ENCODE measurements at places on chromosomes 1 and 21. TPM values are rescaled to one million over a fixed set of nuclear protein-coding genes. Genes with fewer than 3 reads are reported as not detected.

GRCh38 chr21:42248783-42249597, 30.1 kb downstream of the ABCG1 start:
- no peak for DNase-seq
- H3K27me3 ChIP-seq: no peaks in the 10 kb centered on the region
- no peaks in the 10 kb centered on the region for H3K36me3 ChIP-seq
- H3K4me1 ChIP-seq: peaks cover 38% of the 10 kb centered on the region

- peaks cover 55% of the 10 kb centered on the region for H3K4me1 ChIP-seq
- DNase-seq: no peak
- peaks cover 43% of the 10 kb centered on the region for H3K36me3 ChIP-seq
Measured at GRCh38 chr1:39328586-39329121, 124.2 kb downstream of the MACF1 start.

- H3K27ac ChIP-seq: no peak overlapping the region
- H3K4me1 ChIP-seq: peaks cover 19% of the 10 kb centered on the region
- no peaks in the 10 kb centered on the region for H3K36me3 ChIP-seq
- no peaks in the 10 kb centered on the region for H3K27me3 ChIP-seq
Measured at GRCh38 chr1:227544067-227545050, 19.0 kb upstream of the ZNF678 start.

GRCh38 chr1:26986658-26987057, 6.8 kb upstream of the TRNP1 start:
- no peak overlapping the region for H3K27ac ChIP-seq
- no peaks in the 10 kb centered on the region for H3K4me1 ChIP-seq
- no peak overlapping the region for H3K4me3 ChIP-seq
- H3K36me3 ChIP-seq: no peaks in the 10 kb centered on the region

DNA sequence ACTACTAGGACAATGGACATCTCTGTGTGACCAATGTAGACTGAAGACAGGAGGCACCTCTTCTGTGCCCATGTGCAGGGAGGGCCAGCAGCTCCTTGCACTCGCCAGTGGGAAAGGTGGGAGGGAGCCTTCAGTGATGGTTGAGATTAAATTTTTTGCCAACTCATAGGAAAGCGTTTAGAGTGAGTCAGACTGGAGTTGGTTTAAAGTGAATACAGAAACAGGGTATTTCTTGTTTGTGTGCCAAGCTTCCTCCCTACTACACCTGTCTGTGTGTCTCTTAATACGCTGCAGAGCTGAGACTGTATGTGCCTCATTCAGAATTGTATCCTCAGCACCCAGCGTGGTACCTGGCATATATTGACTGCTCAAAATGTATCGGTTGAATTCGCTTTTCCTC, 13.5 kb upstream of the COL16A1 start:
- peaks cover 44% of the 10 kb centered on the region for H3K4me1 ChIP-seq
- no peak overlapping the region for H3K4me3 ChIP-seq
- DNase-seq: no peak

- H3K27ac ChIP-seq: no peak overlapping the region
- peaks cover 22% of the 10 kb centered on the region for H3K4me1 ChIP-seq
- H3K4me3 ChIP-seq: no peak overlapping the region
- H3K27me3 ChIP-seq: no peaks in the 10 kb centered on the region
Measured at GRCh38 chr1:41913014-41913413, 5.7 kb downstream of the HIVEP3 start.

- no peak overlapping the region for H3K4me3 ChIP-seq
- DNase-seq: no peak
- H3K36me3 ChIP-seq: no peaks in the 10 kb centered on the region
- H3K27me3 ChIP-seq: no peaks in the 10 kb centered on the region
- H3K27ac ChIP-seq: no peak overlapping the region
- peaks cover 4% of the 10 kb centered on the region for H3K4me1 ChIP-seq
Measured at GRCh38 chr1:151867321-151867720, 13.8 kb upstream of the THEM5 start.

- peaks cover 35% of the 10 kb centered on the region for H3K27me3 ChIP-seq
- DNase-seq: no peak
- H3K27ac ChIP-seq: no peak overlapping the region
- H3K36me3 ChIP-seq: no peaks in the 10 kb centered on the region
- H3K4me3 ChIP-seq: no peak overlapping the region
- H3K4me1 ChIP-seq: peaks cover 27% of the 10 kb centered on the region
Measured at GRCh38 chr1:24923485-24924113, 6.5 kb downstream of the RUNX3 start.

GRCh38 chr21:46111857-46112724, 14.2 kb downstream of the COL6A2 start:
- no peak overlapping the region for H3K4me3 ChIP-seq
- peaks cover 30% of the 10 kb centered on the region for H3K4me1 ChIP-seq
- no peak overlapping the region for H3K27ac ChIP-seq
- DNase-seq: no peak
- no peaks in the 10 kb centered on the region for H3K27me3 ChIP-seq
- H3K36me3 ChIP-seq: peaks cover 73% of the 10 kb centered on the region

DNA sequence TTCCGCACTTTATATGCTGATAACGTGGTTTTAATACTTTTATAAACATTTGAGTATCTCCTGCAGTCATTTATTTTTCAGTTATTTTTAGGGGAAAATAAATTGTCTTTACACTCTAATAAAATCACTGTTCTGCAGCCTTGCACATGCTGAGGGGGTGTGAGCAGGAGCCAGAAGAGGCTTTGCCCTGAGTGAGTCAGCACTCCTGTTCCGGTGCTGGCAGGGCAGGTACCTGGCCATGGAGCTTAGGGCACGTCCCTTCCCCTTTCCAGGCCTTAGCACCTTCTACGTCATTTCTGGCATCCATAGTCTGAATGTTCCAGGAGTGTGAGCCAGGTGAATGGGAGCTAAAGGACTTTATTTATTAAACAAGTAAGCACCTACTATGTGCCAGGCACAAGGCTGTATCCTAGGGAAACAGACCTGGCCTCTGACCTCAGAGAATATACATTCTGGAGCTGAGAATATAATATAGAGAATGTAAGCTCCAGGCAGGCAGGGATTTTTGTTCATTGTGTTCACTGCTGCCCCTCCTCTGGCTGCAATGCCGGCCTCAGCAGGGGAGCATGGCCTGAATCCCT, 402.9 kb downstream of the PTPRU start:
- H3K36me3 ChIP-seq: no peaks in the 10 kb centered on the region
- H3K4me1 ChIP-seq: no peaks in the 10 kb centered on the region
- H3K4me3 ChIP-seq: no peak overlapping the region
- DNase-seq: peak; percentile 78
- no peaks in the 10 kb centered on the region for H3K27me3 ChIP-seq
- H3K27ac ChIP-seq: no peak overlapping the region

- H3K4me3 ChIP-seq: no peak overlapping the region
- H3K27me3 ChIP-seq: no peaks in the 10 kb centered on the region
- no peaks in the 10 kb centered on the region for H3K36me3 ChIP-seq
- H3K4me1 ChIP-seq: no peaks in the 10 kb centered on the region
- DNase-seq: no peak
- no peak overlapping the region for H3K27ac ChIP-seq
Measured at GRCh38 chr1:58949551-58950220, 165.8 kb upstream of the JUN start.

GRCh38 chr1:229237320-229237719, 33.6 kb upstream of the RAB4A start:
- DNase-seq: no peak
- H3K27me3 ChIP-seq: no peaks in the 10 kb centered on the region
- H3K27ac ChIP-seq: no peak overlapping the region
- no peak overlapping the region for H3K4me3 ChIP-seq

GRCh38 chr1:31575369-31576140, 760 bp upstream of the TINAGL1 start:
- H3K27ac ChIP-seq: peak overlapping the region; percentile 92
- no peaks in the 10 kb centered on the region for H3K36me3 ChIP-seq
- no peaks in the 10 kb centered on the region for H3K27me3 ChIP-seq

DNA sequence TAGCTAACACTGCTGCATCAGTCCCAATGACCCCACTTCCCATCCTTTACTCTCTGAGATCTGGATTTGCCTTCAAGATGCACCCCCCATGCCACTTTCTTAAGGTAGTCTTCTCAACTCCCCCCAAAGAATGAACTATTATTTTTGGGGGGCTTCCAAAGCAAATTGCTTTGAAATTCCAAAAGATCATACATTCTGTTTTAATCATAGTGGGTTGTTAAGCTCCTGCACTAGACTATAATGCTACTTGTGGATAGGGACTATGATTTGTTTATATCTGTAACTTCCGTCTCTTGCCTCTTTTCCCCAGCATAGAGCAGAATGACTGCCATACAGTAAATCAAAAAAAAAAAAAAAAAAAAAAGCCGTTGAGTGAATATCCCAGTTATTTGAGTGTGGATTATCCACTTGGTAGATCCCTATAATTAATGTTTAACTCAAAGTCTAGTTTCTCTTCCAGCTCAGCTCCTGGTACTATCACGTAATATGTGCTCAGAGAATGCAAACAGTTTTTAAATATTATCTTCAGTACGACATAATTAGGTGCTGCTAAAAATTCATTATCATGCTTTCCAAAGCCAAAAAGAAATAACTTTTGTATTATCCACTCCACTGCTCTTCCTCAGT, 26.9 kb downstream of the KIRREL1 start:
- H3K4me3 ChIP-seq: no peak overlapping the region
- H3K36me3 ChIP-seq: no peaks in the 10 kb centered on the region
- no peak for DNase-seq
- H3K27ac ChIP-seq: peak overlapping the region; percentile 83
- H3K4me1 ChIP-seq: peaks cover 95% of the 10 kb centered on the region
- H3K27me3 ChIP-seq: no peaks in the 10 kb centered on the region

- H3K4me3 ChIP-seq: no peak overlapping the region
- peaks cover 27% of the 10 kb centered on the region for H3K27me3 ChIP-seq
- H3K36me3 ChIP-seq: no peaks in the 10 kb centered on the region
- DNase-seq: no peak
- no peak overlapping the region for H3K27ac ChIP-seq
- no peaks in the 10 kb centered on the region for H3K4me1 ChIP-seq
Measured at GRCh38 chr21:38206646-38207045, 50.1 kb upstream of the KCNJ15 start.

DNA sequence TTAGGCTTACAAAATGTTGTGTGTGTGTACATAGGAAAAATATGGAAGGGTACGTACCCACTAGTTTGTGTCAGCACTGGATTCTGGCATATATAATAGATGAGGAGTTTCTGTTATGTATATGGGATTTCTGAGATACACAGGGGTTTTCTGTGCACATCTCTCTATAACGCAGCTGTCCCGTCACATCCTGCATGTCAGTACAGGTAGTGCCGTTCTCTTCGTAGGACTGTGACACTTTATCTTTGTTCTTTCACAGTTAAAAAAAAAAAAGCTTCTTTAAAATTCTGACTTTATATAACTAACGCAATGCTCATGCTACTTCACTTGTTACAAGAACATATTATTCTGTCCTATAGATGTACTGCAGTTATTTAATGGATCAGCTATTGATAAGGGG, 42.9 kb downstream of the ADARB1 start:
- H3K27me3 ChIP-seq: no peaks in the 10 kb centered on the region
- H3K4me1 ChIP-seq: peaks cover 48% of the 10 kb centered on the region
- H3K4me3 ChIP-seq: no peak overlapping the region
- H3K36me3 ChIP-seq: no peaks in the 10 kb centered on the region
- no peak for DNase-seq

- H3K4me1 ChIP-seq: no peaks in the 10 kb centered on the region
- H3K4me3 ChIP-seq: no peak overlapping the region
- no peaks in the 10 kb centered on the region for H3K36me3 ChIP-seq
- H3K27ac ChIP-seq: no peak overlapping the region
- DNase-seq: no peak
Measured at GRCh38 chr1:159790237-159790917, 9.6 kb downstream of the DUSP23 start.

- no peak for DNase-seq
- no peaks in the 10 kb centered on the region for H3K36me3 ChIP-seq
- H3K27me3 ChIP-seq: peaks cover 16% of the 10 kb centered on the region
- H3K27ac ChIP-seq: no peak within 1 kb of the TSS
- peak within 1 kb of the TSS; percentile 50 for H3K4me3 ChIP-seq
- peaks cover 13% of the 10 kb centered on the region for H3K4me1 ChIP-seq
Measured at GRCh38 chr1:103108376-103109150, at the start of gene COL11A1. Gene COL11A1, minus strand, starts transcription at chr1:103108522. Its CDS starts 344 bp downstream, at chr1:103108178.

Gene FOXO6
- total RNA-seq: 1.3 TPM

Gene TMEM269
- not detected for total RNA-seq

Gene LGR6
- not detected for total RNA-seq

Gene ADORA3
- 13.3 TPM for total RNA-seq

Gene TTLL7
- total RNA-seq: 39.3 TPM

Gene DNASE2B
- total RNA-seq: 0.33 TPM

Gene GJB3
- total RNA-seq: not detected

Gene SPRR2B
- total RNA-seq: not detected
